ENCODE measurements at places on chromosomes 7 and 10. TPM values are rescaled to one million over a fixed set of nuclear protein-coding genes. Genes with fewer than 3 reads are reported as not detected.

The OR13A1 gene
- not detected for total RNA-seq

The INA gene
- total RNA-seq, result 0.12 TPM

The COL1A2 gene
- 8,614 TPM for total RNA-seq

The EPO gene
- not detected for total RNA-seq

Measured in pericardium fibroblast (primary cell).